ENCODE measurements at places on chromosomes 2 and 18.
A peak's percentile ranks its signal among the peaks of the same experiment; 100 is the strongest.

DNA sequence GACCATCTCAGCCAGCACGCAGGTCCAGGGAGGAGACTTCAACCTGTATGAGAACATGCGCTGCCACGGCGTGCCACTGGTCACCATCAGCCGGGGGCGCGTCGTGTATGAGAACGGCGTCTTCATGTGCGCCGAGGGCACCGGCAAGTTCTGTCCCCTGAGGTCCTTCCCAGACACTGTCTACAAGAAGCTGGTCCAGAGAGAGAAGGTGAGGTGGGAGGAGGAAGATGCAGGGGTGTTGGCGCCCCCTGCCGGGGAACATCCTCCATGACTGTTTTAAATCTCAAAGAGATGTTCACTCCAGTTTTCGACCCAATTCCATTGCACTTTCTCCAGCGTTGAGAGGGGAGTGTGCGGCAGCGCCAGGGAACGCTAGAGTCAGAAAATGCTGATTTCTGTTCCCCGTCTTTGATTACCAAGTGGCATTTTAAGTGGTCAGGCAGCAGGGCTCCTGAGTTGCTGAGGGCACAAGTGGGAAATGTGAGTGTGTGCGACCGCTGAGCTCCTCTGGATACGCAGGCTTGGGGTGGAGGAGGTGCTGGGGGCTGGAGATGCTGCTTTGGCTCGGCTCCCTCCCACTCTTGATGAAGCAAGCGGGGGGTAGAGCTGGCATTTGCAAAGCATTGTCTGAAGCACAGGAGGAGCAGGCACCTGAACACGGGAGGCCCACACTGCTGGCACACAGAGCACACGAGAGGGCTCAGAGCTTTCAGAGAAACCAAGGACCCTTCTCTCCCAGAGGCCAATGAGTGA is 27.7 kb upstream of the MAPRE3 start:
- DNase-seq = no peak

DNA sequence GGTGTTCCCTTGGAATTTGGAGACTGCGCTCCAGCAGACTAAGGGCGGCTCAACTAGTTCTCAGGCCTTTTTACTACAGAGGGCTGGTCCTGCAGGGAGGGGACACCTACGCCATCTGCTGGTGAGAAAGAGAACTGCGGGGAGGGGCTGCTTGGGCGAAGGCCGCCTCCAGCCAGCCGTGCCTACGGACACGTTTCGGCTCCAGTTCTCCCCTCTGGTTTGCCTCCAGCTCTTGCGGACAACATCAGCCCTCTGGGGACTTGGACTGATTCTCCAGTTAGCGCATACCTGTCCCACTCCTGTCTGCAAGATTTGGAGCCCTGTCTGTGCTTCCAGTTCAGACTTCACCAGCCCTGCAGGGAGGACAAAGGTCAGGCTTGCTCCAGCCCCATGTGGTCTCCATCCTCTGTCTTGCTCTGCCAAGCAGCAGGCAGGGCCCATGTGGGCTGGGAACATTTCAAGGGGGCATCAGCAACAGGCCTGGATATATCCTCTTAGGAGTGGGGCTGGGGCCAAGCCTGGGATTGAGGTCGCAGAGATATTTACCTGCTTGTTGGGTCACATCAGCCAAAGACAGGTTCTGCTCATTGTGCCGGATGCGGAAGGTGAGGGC is 10.3 kb downstream of the PTPRN start:
- no peak for DNase-seq

- no peak for DNase-seq
These were observed 46.1 kb upstream of the PTH2R start for GRCh38 chr2:208360259-208361076.

GRCh38 chr2:54336136-54336976 is 80.3 kb upstream of the TSPYL6 start:
- no peak for DNase-seq

DNA sequence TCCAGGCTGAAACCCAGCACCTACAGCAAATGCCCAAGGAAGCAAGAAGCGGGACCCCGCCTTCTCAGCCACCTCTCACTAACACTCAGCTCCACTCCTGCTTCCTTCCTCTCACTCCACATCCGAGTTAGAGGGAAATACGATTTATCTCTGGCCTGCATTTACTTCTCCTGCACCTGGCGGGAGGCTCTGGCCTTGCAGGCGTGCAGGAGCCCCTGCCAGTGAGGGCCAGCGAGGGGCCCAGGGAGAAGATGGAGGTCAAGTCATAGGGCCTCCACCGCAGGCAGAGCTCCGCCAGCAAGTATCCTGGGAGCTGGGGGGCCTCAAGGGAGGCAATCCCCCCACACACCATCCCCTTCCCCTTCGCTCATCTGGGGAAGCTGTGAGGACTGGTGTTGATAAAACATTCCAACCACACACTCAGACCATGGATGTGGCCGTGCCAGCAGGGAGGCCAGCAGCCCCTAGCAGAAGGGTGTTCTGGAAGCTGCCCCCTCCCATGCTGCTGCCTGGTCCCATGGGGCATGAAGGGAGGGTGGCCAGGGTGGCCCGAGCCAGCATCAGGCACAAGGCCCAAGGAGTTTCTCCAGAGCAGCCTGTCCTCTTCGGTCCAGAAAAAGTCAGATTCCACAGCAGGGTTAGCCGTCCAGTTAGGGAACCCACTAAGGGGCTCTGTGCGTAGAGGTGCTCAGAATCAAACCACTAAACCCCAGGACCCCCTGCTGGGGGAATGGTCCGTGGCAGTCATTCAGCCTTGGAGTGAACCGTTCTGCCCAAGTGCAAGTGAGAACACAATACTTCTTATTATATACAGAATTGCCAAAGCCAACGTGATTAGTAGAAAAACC is 91.2 kb downstream of the HDAC4 start:
- DNase-seq = peak; percentile 77

GRCh38 chr2:189849550-189849949 is 65.3 kb downstream of the PMS1 start:
- no peak for DNase-seq

DNA sequence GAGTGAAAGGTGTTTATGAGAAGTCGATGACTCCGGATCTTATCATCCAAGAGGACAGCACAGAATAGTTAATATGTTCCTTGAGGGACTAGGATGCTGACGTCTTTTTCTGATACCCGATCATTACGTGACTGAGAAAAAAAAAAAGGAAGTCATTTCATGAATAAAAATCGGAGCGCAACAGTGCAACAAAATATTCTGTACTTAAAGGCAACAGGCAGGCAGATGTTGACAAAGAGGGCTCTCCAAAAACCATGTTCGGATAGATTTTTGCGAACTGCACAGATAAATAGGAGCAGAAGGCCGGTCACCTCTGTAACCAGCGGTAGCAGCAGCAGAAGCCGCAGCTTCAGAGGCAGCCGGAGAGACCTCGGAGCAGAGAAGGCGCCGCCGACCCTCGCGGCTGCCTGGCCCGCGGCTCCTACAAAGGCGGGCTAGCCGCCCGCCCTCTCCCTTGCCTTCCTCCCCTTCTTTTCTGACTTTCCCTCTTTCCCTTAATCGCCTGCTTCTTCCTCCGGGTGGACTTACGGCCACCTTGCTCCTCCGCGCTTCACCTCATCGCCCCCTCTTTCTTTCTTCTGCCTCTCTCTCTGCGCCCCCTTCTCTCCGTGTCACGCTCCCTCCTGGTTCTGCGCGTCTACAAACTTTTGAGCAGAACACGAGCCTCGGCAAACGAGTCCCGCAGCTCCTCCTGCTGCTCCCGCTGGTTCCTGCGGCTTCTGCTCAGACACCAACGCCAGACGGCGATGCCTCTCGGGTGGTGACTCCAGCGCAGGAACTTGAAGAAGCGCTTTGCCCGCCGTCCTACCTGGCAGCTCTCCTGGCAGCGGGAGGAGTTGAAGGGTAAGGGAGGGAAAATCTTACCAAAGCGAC is at the start of gene ADCYAP1:
TSS of gene ADCYAP1 (plus strand) at position 654 of the 873 bp plus-strand sequence. CDS start 516 bp downstream, outside the sequence.
- DNase-seq = no peak

DNA sequence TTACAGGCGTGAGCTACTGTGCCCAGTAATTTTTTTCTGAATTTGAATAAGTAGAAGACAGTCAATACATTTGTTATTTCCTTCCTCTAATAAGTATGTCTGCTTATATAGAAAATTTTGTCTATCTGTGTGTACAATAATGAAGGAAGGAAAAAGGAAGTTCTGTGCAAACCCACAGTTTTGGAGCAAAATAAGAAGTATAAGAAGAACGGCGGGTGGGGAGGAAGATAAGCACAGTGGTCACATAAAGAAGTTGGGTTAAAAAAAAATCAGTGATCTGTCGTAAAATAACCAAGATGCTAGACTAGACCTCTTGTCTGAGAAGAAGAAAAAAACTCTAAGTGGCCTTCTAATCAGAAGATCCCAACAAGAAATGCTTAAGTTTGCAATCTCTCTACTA is 20.2 kb downstream of the MGAT4A start:
- no peak for DNase-seq

GRCh38 chr2:152763651-152764050 is 45.2 kb downstream of the ARL6IP6 start:
- DNase-seq = no peak

DNA sequence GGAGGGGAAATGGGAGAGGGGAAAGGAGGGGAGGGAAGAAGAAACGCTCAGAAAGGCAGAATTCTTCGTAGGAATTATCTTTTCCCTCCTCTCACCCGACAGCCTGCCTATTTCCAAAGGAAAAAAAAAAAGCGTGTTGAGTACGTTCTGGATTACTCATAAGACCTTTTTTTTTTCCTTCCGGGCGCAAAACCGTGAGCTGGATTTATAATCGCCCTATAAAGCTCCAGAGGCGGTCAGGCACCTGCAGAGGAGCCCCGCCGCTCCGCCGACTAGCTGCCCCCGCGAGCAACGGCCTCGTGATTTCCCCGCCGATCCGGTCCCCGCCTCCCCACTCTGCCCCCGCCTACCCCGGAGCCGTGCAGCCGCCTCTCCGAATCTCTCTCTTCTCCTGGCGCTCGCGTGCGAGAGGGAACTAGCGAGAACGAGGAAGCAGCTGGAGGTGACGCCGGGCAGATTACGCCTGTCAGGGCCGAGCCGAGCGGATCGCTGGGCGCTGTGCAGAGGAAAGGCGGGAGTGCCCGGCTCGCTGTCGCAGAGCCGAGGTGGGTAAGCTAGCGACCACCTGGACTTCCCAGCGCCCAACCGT is at the start of gene GAD1:
TSS of gene GAD1 (plus strand) at position 384 of the 589 bp plus-strand sequence. CDS start 1,705 bp downstream, outside the sequence.
- DNase-seq = no peak

GRCh38 chr2:35858216-35858615 is 497.4 kb upstream of the CRIM1 start:
- DNase-seq = no peak

- no peak for DNase-seq
These were observed 26.0 kb downstream of the CWC22 start for GRCh38 chr2:179981085-179981484.

- DNase-seq = peak; percentile 66
These were observed 17.1 kb downstream of the PXDN start for GRCh38 chr2:1727101-1727771.

- no peak for DNase-seq
These were observed 14.3 kb upstream of the TRIB2 start for GRCh38 chr2:12702168-12703121.

GRCh38 chr2:59680863-59681262 is 872.6 kb downstream of the BCL11A start:
- DNase-seq = no peak

- no peak for DNase-seq
These were observed 38.8 kb upstream of the AGFG1 start for GRCh38 chr2:227433171-227433570.

- DNase-seq = no peak
These were observed 51.1 kb upstream of the RAPH1 start for GRCh38 chr2:203586206-203586605.

DNA sequence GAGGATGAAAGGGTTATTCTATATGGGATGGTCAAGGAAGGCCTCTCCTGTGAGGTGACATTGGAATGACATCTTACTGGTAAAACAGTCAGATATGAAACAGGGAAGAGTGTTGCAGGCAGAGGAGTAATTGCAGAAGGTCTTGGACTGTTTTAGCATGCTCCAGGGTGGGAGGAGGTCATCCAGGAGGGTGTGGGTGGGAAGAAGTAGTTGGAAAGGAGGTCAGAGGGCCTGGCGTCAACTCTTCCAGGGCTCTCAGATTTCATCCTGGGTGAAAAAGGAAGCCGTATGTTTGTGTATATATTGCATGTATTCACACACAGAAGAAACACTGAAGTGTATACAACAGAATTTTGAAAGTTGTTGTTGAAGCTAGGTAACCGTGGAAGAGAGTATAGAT is 48.2 kb downstream of the ATP9B start:
- no peak for DNase-seq

DNA sequence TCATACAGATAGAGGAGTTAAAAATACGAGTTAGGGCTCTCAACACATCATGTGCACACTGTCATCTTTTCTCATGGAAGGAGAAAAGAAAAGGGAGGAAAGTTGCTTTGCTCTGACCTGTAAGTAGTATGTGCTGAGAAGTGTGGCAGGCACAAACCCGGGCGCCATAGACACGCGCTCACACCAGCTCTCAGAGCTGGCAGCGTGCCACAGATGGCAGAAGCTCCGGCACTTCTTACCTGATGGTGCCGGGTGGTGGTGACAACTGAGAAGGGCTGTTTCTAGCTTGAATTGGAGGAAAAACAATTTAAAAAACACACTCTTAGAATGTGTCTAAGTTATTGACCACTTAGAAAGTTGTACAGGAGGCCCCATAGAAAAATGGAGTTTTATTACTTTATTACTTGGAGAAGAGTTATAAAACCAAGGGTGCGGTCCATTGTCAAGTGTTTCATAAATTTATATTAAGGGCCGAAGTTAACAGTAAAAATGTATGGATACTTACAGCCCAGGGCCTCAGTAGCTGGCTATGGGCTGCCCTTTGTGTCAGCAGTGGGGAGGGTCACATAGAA is 92.2 kb downstream of the DPP4 start:
- DNase-seq = no peak

GRCh38 chr2:194380011-194380410 is 1277.0 kb upstream of the SLC39A10 start:
- DNase-seq = no peak

GRCh38 chr18:27673861-27674260 is 488.8 kb upstream of the CHST9 start:
- no peak for DNase-seq

DNA sequence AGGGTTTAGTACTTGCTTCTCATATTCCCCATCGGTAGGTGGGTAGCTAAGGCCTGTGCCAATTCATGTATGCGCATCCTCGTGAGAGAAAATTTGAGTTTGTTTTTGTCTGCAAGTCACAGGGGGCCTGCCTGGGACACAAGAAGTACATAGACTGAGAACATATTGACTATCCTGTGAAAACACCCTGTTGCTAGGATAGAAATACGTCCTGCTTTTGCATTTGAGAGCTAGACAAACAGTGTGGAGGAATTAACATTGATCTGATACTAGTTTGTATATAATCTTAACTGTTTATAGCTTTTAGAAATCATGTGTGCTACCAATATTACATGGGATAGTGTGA is 10.9 kb downstream of the WDR7 start:
- no peak for DNase-seq

- no peak for DNase-seq
These were observed 40.4 kb downstream of the L3MBTL4 start for GRCh38 chr18:6374340-6374739.

DNA sequence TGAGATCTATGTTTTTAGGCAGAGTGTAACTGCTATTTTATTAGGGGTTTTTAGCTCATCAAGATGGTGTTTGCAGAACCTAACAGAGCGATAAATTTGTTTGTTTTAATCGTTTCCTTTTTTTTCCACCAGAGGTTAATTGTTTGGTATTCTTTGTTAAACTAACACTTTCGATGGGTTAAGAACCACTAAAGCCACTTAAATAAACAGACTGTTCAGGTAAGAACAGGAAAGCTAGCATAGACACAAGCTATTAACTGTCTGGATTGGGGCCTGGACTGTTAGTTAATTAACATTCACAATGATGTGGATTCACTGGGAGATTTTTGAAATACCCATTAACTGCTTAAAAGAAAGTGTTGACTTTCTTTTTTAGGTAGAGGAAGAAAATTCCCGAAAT is 209.0 kb upstream of the COPS8 start:
- no peak for DNase-seq

GRCh38 chr2:160334028-160334741 is 134.1 kb upstream of the ITGB6 start:
- no peak for DNase-seq
